ENCODE measurements at places on chromosomes 13 and 19. TPM values are rescaled to one million over a fixed set of nuclear protein-coding genes. Genes with fewer than 3 reads are reported as not detected.

The COMP gene
- 0.32 TPM for polyA plus RNA-seq

The MEDAG gene
- polyA plus RNA-seq = 1.4 TPM

The FGF21 gene
- not detected for polyA plus RNA-seq

The KCNRG gene
- polyA plus RNA-seq = 2.1 TPM

The STK11 gene
- 66.6 TPM for polyA plus RNA-seq

The SPRYD7 gene
- polyA plus RNA-seq = 25.5 TPM

The CCL25 gene
- 0.50 TPM for polyA plus RNA-seq

The ZGLP1 gene
- 15.7 TPM for polyA plus RNA-seq

The KIR3DL2 gene
- not detected for polyA plus RNA-seq

The RFX2 gene
- polyA plus RNA-seq = 18.8 TPM

The MEF2B gene
- 3.5 TPM for polyA plus RNA-seq

The GPC6 gene
- 19.8 TPM for polyA plus RNA-seq

The CD22 gene
- polyA plus RNA-seq = 39.4 TPM

The KLK13 gene
- 1.2 TPM for polyA plus RNA-seq

The TRPC4 gene
- 5.1 TPM for polyA plus RNA-seq

The NLRP9 gene
- not detected for polyA plus RNA-seq

The ZNF320 gene
- 26.6 TPM for polyA plus RNA-seq

The SLC10A2 gene
- polyA plus RNA-seq = not detected

The KLF2 gene
- polyA plus RNA-seq = 23.3 TPM

The CDX2 gene
- not detected for polyA plus RNA-seq

The NLRP11 gene
- not detected for polyA plus RNA-seq

The TPTE2 gene
- polyA plus RNA-seq = 0.84 TPM

The SYNGR4 gene
- 0.35 TPM for polyA plus RNA-seq

The FAM216B gene
- polyA plus RNA-seq = 9.8 TPM

The AP1M1 gene
- 105 TPM for polyA plus RNA-seq

The TMEM255B gene
- polyA plus RNA-seq = 5.6 TPM

The NKPD1 gene
- polyA plus RNA-seq = 1.1 TPM

The SPRED3 gene
- 8.3 TPM for polyA plus RNA-seq

The KLK10 gene
- polyA plus RNA-seq = 7.3 TPM

The ZNF490 gene
- 8.1 TPM for polyA plus RNA-seq

The APOE gene
- polyA plus RNA-seq = 735 TPM

The MEIOSIN gene
- polyA plus RNA-seq = not detected

The IZUMO2 gene
- not detected for polyA plus RNA-seq

The OXGR1 gene
- polyA plus RNA-seq = 1.1 TPM

The ZNF738 gene
- 36.9 TPM for polyA plus RNA-seq

All from spinal cord (tissue), 10 donors.